GM19239 (cell line): ENCODE measurements at places on chromosomes 16 and 17.

DNA sequence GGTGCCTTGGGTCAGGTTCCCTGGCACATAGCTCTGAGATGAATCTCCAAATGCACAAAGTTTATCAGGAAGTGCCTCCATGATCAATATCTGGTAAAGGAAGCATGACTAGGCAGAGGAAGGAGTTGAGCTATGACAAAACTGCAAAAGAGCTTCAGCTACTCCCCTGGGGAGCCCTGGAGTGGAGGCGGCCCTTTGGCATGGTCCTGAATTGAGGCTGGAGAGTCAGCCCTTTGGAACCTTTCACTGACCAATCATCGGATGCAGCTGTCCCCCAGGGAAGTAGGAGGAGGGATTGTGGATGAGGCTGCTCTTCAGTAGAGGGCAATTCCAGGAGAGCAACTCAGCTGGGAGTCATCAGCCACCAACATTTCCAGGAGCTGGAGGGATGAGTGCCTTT, 46.1 kb upstream of the NLRP1 start:
- DNase-seq, result no peak

DNA sequence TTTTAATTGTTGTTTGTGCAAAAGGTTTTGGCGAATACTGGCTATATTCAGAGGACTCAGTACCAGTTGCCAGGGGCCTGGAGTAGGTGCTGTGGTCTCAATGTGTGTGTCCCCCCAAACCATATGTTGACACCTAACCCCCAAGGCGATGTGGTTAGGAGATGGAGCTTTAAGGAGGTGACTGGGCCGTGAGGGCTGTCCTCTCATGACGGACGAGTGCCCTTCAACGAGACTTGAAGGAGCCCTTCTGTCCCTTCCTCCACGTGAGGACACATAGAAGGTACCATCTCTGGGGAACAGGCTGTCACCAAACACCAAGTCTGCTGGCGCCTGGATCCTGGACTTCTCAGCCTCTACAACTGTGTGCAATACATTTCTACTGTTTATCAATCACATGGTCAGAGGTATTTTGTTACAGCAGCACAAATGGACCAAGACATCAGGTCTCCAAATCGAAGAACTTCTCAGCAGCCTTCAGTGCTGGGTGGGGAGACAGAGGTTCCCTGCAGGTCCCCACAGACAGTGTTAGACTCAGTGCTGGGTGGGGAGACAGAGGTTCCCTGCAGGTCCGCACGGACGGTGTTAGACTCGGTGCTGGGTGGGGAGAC, 24.8 kb upstream of the METRNL start:
- DNase-seq, result no peak

DNA sequence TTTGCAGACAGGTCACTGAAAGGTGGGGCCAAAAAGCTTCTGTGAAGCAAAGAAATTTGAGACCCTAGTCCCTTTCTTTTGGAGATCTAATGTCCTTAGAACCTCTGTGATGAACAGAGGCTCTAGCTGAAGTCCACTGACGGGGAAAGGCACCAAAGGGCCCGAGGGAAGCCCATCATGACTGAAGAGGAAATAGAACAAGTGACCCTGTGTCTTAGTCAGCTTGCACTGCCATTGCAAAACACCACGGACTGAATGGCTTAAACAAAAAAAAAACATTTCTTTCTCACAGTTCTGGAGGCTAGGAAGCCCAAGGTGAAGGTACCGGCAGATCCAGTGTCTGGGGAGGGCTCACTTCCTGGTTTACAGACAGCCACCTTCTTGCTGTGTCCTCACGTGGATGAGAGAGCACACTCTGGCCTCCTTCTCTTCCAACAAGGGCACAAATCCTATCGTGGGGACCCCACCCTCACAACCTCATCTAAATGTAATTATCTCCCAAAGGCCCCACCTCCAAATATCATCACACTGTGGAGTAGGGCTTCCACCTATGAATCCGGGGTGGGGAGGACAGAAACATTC, 24.3 kb upstream of the ASGR2 start:
- DNase-seq, result no peak

DNA sequence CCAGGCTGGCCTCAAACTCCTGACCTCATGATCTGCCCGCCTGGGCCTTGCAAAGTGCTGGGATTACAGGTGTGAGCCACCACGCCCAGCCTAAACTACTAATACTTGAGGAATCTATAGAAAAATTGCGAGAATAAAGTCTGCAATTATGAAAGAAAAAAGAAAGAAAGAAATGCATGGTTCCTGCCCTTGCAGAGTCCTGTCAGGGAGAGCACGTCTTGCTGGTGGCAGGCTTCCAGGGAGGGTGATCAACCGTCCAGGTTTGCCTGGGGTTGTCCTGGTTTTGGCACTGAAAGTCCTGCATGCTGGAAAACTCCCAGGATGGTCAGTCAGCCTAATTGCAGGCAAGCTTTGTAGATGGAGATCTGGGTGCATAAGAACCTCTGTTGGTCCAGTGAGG, 21.5 kb upstream of the KIFC3 start:
- no peak for DNase-seq

- DNase-seq, result no peak
Observed at GRCh38 chr17:63247706-63248105, 198.4 kb downstream of the CYB561 start.

DNA sequence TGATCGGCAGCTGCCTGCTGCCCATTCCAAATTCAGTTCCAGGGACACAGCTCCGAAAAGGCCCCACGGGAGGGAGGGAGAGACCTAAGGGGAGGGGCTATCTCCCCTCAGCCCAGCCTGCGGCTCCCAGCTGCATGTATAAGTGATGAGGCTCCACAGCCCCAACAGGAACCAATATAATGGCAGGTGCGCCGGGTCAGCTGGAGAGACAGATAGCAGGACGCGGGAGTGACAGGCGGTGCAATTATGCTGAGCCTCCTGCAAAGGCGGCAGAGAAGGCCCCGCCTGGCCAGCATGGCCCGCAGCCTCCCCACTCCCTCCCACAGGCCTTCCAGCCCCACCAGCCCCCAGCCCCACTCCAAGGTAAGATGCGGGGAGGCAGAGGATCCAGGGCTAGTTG, 8.1 kb upstream of the C1QL1 start:
- no peak for DNase-seq

GRCh38 chr16:53945996-53946395, 242.0 kb downstream of the FTO start:
- no peak for DNase-seq

GRCh38 chr16:85611194-85611443, 2.0 kb upstream of the GSE1 start:
- no peak for DNase-seq

GRCh38 chr16:47469227-47469626, 8.1 kb downstream of the PHKB start:
- no peak for DNase-seq

GRCh38 chr17:82632451-82632850, 15.8 kb downstream of the WDR45B start:
- no peak for DNase-seq

DNA sequence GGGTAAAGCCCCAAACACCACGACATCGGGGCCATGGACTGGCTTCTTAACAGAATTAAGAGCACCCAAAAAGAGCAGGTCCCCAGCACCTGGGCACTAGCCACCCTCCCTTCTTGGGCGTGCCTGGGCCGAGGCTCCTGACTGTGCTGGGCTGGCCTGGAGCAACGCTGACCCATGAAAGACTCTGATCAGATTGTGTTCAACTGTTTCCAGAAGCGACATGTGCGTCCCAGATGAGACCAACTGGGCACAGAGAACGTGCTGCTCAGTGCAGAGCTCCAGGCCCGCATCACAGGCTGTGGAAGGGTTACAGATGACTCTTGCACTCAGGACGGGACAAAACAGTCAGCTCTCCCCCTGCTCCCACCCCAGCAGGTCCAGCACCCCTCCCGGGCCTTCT, 100.7 kb downstream of the KCNJ12 start:
- DNase-seq, result no peak

- no peak for DNase-seq
Observed at GRCh38 chr17:81833921-81834830, 674 bp downstream of the PPP1R27 start.

- no peak for DNase-seq
Observed at GRCh38 chr17:16989953-16990860, 18.3 kb upstream of the TNFRSF13B start.

DNA sequence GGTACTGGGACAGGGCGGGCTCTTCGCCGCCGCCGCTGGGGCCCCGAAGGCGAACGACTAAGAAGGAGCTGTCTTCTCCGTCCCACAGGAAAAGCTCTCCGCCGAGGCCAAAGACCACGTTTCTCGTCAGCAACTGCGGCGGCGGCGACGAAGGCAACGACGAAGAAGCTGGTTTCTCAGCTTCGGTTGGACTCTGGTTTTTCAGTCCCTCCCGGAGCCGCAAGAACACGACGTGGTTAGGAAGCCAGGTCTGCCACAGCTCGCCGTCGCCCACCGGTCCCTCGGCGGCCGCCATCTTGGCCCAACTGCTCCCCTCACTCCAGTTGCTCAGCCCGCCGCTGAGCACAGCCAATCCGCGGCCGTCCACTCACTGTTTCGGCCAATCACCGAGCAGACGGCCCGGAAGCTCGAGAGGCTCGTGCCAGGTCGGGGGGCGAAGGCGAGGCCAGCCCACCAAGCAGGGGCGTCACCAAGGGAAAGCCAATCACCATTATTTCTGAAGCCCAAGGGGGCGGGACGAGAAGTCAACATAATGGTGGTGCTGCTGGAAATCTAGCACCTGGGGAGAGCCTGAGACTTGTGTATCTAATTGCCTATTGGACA, at the start of gene NUP88:
Gene NUP88 (minus strand): TSS at position 307 of the 603 bp plus-strand sequence. CDS start 12 bp downstream, at position 295.
- peak; percentile 82 for DNase-seq

DNA sequence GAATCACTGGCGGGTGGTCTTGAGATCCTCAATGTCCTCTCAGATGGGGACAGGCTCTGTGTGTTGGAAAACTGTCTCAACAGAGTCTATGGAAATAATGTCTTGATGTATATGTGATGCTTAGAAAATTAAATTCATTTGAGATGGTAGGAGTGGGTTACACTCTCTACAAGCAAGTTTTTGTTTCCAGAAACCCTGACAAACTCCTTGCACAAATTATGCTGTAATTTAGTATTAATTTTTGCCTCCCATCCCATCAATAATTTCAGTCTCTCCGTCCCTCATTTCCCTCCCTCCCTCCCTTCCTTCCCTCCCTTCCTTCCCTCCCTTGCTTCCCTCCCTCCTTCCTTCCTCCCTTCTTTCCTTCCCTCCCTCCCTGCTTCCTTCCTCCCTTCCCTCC, 488.0 kb upstream of the C16orf82 start:
- DNase-seq, result no peak

DNA sequence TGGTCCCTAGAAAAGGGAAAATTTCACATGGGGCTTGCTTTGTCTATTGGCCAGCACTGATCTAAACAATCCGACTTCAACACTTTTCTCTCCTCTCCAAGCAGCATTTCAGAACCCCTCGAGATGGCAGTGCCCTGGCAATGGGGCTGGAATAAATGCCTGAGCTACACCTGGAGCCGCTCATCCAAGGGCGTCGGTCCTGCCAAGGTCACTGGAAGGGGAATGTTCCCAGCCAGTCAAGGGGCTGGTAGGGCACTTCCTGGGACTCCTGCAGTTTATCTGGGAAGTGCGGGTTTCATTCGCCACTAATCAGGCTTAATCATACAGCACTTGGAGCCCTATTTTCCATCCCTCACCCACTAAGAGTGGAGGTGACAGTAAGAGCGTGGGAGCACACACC, 17.1 kb downstream of the MEAK7 start:
- DNase-seq, result no peak

- no peak for DNase-seq
Observed at GRCh38 chr17:30332057-30332542, 1.8 kb downstream of the TMIGD1 start.

DNA sequence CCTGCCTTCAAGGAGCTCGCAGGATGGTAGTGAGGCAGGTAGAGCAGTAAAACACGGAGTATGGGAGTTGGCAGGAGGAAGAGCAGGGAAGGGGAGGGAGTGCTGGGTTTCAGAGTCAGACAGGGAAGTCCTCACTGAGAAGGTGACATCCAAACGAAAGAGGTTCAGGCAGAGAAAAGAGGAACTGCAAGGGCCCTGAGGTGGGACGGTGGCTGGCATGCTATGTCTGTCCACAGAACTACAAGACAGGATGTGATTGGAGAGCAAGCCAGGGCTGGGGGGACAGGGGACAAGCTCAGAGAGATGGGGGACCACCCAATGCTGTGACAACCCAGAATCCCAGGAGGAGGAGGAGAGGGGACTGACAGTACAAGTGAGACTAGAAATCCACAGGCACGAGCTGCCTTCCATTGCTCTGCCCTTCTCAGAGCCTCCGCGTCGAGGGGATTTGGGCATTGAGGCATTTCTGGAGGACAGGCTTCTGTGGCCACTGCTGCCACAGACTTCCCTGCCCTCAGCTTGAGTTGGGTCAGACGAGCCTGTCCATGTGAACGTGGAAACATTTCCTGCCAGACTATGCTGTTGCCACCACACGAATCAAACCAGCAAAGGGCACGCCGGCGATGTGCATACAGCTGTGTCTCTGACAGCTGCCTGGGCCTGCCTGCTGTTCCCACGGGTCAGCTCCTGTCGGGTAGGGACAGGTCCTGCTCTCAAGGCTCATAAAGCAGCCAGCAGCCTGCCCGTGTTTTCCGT, 100.1 kb downstream of the RAB11FIP4 start:
- peak; percentile 60 for DNase-seq

GRCh38 chr16:82133798-82134197, 36.2 kb downstream of the MPHOSPH6 start:
- DNase-seq, result no peak

DNA sequence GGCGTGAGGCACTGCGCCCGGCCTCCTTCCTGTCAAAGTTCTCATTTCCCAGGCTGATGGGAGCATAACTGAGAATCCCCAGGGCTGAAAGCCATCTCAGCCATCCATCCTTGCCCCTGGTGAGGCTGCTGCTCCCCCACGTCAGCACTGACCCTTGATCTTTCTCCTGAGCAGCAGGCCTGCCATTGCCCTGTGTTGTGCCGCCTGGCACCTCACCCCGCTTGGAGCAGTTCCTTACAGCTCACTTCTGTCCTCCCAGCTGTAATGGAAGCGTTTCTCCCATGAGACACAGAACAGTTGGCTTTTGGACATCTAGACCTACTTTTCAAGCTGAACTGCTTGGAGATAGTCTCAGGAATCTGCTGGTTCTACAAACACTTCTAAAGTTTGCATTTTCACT, 51.5 kb downstream of the OR1D5 start:
- no peak for DNase-seq
